ENCODE measurements at places on chromosomes 3 and 15.

DNA sequence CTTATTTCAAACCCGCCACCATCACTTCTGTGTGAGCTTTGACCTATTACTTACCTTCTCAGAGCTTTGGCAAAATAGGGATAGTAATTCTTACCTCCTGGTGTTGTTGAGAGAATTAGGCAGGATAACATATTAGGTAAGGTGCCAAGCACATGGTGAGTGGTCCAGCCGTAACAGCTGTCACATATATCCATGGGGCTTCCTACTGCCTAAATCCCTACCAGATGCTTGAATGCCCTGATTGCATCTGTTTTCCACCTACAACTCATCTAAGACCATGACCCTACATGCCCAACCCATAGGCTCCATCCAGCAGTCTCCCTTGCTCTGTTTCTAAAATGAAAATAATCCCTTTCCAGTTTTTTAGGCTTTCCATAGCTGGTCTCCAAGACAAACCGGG is 162.3 kb upstream of the NR2E3 start:
- DNase-seq: no peak

DNA sequence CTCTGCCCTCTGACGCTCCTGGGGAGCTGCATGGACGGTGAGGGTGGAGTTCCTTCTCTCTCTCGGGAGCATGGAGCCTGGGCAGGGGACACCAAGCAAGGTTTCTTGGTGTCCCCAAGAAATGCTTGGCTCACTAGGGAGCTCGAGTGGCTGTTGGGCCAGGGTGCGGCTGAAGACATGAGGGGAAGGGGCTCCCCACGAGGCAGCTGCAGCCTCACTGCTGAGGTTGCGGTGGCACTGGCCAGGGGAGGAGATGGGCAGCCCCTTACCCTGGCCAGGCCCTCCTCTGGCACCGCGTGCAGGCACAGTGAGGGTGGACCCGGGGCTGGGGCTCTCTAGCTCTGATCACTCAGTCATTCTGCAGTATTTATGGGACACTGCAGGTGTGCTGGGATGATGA is 43.5 kb upstream of the SLC41A3 start:
- DNase-seq: no peak

DNA sequence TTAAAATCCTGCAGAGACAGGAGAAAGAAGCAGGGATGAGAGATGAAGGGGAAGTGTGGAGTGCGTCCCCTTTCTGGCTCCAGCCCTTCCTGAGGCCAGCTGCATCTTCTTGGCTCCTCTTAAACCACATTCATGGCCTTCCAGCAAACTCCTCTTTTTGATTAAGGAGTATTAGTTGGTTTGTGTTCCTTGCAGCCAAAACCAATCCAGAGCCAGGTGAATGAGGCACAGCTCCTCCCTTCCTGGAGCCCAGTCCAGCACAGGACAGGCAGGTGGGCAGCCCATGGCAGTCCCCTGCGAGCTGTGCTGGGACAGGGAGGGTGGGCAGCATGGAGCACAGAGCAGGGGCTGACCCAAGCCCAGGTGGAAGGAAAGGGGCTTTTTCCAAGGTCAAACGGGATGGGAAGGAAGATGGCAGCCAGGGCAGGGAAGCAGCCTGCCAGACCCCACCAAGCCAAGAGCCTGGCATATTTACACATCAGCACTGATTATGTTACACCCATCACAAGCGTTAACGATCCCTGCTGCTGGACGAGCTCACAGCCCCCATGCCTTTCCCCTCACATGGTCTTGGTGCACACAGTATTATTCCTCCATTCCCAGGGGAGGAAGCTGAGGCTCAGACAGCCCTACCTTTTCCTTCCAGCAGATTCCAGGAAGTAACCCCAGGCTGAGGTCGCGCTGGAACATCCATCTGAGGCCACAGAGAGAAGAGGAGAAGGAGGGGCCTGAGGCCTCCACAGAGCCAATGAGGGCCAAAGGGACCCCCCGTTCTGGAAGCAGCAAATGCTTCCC is 175.6 kb downstream of the SMAD6 start:
- no peak for DNase-seq

GRCh38 chr3:27939940-27940339 is 217.8 kb upstream of the EOMES start:
- DNase-seq: no peak

DNA sequence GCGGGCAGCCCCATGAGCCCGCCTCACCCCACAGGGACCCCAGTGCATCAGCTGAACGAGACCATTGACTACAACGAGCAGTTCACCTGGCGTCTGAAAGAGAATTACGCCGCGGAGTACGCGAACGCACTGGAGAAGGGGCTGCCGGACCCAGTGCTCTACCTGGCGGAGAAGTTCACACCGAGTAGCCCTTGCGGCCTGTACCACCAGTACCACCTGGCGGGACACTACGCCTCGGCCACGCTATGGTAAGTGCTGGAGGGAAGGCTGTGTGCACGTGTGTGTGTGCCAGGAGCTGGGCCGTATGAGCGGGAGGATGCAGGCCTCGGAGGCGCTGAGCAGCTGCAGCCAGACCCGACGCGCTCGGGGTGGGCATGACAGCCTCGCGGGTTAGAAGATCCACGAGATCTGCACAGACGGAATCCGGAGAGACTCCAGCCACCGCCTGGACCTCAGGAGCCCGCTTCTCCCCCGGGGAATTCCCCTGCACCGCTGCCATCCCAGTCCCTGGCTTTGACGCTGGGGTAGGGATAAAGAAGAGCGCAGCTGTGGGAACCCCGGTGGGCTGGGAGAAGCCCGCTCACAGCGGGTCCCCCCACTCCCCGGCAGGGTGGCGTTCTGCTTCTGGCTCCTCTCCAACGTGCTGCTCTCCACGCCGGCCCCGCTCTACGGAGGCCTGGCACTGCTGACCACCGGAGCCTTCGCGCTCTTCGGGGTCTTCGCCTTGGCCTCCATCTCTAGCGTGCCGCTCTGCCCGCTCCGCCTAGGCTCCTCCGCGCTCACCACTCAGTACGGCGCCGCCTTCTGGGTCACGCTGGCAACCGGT is 2.6 kb downstream of the DUOXA2 start:
- no peak for DNase-seq

- DNase-seq: no peak
Measured at GRCh38 chr15:84671211-84671610, 13.2 kb upstream of the NMB start.

- DNase-seq: no peak
Measured at GRCh38 chr3:49704629-49705028, 14.9 kb downstream of the AMIGO3 start.

DNA sequence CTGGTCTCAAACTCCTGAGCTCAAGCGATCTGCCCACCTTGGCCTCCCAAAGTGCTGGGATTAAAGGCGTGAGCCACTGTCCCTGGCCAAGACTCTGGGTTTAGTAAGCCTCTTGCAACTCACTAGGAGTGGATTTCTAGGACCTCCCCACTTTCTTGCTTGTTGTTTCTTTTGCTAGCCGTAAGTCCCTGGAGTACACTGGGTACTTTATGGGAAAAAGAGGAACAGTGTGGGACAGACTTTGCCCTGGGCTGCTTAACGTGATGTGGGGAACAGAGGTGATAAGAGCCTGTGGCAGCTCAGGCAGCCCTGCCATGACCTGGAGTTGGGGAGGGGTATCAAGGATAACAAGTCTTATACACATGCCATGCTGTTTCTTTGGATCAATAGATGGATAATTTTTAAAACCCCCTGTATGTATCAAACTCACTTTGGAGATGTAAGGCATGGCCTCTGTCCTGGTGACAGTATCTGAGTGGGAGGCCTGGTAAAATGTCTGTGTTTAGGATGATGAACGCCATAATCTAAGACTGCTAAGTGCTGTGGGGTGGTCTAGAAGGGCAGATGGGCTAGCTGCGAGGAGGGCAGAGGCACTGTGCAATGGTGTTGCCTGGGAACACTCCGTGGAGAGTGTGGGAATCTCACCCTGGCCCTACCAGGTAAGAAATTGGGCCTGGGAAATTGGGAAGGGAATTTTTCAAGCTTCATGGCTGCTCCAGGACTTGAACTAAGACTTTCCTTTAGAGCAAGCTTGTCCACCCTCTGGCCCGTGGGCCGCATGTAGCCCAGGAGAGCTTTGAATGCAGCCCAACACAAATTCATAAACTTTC is 54.8 kb downstream of the SMAD3 start:
- no peak for DNase-seq

All from ovary (tissue), 10 donors.